ENCODE measurements at places on chromosomes 7 and 10.

DNA sequence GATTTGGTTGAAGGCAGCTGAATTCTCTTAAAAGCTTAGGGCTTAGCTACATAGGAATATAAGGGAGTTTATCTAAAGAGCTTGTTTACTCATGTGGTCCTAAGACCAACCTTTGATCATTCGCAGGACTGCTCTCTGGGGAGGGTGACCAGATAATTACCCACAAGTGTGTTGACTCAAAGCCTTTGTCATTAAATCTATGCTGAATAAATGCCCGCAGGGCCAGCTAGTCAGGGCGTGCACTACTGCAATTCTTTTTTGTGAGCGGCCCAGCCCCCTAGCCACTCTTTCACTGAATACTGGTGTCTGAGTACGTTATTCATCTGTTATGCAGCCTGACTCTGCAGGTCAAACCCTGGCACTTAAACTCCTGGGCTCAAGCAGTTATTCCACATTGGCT is 69.6 kb downstream of the AKAP9 start:
- no peak for DNase-seq

DNA sequence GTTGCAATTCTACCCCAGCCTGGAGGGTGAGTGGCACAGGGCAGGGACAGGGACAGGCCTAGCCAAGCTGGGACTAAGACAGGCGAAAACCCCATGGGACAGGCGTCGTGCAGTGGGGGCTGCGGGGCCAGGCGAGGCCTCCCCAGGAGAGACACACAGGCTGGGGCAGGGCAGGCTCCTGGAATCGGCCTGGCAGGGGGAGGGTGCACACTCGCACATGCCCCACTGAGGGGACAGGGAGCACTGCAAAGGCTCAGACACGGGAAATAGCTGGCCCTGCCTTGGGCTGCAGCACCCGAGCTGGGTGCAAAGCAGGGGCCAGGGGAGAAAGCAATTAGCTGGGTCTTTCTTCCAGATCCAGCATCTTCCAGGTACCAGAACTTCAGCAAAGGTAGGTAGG is 10.4 kb downstream of the LAT2 start:
- no peak for DNase-seq

GRCh38 chr7:27172315-27172774 is 1.8 kb downstream of the HOXA10 start:
- no peak for DNase-seq

- DNase-seq: no peak
These were observed 42.5 kb upstream of the LCOR start for GRCh38 chr10:96789571-96790108.

- no peak for DNase-seq
These were observed 334.4 kb upstream of the CACNA2D1 start for GRCh38 chr7:82778021-82778420.

DNA sequence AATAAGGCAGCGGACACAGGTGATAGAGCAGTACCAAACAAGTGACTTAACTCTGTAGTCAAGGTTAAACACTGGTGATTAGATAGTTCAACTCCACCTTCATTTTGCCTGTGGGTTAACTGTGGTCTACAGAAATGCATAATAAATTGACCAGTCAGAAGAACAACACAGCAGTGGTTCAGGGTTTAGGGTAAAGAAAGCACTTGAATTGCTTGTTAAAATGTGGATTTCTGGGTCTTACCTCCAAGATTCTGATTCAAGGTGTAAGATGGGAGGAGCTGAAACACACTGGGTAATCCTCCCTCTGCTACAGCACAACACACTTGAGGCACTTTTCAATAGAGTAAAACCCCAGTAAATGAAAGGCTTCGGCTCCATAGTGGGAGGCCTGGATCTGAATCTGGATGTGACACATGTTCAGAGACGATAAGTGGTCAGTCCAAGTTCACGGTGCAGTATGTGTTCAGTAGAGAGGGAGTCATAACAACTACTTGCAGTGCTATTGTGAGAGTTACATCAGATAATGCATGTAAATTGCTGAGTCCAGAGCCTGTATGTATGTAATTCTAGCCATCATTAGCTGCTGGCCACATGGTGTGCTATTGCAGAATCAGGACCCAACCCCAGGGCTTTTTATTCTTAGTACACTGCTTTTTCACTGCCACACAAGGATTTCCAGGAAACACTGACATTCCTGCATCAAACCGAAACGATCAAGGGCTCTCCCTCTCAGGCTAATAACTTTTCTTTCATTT is 141.7 kb downstream of the SORCS1 start:
- DNase-seq: no peak

DNA sequence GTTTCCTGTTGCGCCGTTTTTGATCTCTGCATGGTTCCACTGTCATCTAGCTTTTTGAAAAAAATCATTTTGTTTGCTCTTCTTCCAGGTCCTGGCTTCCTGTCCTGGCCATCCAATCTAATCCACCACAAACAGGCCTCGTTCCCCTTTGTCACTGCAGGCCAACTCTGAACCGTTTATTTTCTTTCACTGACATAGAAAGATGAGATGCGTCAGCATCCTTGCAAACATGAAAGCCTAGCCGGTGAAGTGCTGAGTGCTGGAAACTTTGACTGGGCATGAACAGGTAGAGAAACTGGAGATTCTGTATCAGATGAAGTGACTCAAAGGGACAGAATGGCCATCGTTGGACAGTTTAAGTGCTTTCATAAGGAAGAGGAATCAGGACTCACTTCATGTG is 1247.8 kb downstream of the TYW1 start:
- DNase-seq: no peak

GRCh38 chr10:68231817-68232251 is at the start of gene ATOH7:
ATOH7 (minus strand) TSS chr10:68232113; CDS start chr10:68231677, 436 bp downstream.
- DNase-seq: no peak

DNA sequence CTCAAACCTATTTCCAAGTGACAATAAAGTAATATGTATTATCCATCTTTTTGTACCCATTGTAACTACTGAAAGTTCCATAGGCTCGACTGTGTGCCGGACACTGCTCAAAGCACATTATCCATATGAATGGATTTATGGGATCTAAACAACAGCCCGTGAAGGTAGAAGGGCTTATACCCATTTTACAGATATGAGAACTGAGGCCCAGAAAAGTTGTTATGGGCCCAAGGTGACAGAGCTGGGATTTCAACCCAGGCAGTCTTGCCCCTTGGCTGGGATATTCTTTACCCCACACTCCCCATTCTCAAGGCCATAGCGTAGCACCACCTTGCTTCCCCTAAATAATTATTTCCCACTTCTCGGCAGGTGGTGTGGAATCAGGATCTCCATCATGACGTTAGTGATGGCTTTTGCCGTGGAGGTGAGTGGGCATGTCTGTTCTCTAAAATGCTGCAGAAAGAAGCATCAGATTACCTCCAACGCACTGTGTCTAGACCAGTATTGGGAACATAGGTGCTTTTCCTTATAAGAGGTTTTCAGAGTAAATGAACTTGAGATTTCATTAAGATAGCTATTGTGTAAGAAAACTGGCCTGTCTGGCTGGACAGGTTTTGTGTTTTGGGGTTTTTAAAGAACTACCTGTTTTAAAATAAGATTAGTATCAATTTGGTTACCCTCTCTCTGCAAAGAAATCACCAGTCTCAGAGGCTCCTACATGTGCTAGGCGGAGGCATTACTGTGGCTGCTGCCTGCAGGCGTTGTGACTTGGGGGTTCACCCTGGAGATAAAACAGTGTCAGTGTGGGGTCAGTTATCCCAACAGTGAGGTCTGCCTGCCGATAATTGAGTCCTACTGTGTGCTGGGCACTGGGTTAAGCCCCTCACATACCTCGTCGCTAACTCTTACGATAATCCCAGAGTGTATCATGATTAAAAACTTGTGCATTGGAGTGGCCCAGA is 85.1 kb upstream of the SDK1 start:
- DNase-seq: no peak

DNA sequence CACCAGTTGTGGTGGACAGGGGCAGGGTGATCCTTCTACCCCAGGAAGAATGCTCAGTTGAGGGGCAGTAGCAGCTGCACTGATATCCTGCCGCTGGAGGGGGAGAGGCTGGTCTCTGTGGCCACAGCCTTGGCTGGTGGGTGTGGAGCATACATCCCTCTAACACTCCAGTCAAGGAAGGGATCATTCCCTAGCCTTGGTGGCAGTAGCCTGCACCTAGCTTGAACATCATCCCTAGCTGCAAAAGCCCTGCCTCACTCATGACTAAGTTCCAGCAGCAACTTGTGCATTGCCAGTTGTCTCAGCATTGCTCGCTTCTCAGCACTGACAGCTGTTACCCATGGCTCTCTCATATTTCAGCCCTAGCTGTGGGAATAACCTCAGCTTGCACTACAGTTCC is 688.9 kb upstream of the POT1 start:
- DNase-seq: no peak

DNA sequence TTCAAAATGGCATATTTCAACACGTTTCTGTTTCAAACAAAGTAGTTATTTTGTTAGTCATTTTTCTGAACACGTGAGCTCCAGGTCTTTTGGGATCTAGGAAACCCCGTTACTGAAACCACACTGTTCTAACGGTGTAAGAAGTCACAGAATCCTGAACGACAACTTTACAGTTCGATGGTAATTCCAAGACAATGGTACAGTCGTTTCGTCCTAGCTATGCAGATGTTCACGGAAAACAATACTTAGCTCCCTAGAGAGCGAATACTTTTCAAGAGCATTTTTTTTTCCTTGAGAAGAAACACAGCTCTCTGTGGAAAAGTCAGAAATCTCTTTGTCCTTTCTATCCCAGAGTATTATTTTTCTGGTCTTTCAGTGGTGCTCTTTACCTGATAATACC is 254.1 kb downstream of the ADARB2 start:
- no peak for DNase-seq

- no peak for DNase-seq
These were observed 60.6 kb upstream of the FRMD4A start for GRCh38 chr10:14391342-14391741.

DNA sequence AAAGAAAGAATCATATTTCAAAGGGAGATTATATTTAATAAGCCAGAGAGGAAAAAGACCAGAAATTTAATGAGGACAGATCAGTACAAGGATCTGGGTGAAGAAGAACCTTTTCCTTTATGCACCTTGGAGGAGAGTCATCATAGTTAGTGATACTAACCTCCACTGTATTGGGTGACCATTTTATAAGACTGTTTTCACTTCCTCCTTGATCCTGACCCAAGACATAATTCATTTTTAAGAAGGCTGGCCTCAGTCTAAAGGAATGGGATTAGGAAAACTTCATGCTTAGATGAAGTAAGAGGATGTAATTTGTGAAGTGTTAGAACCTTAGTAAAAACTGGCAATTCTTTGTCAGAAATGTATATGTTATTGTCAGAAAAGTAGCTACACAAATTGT is 68.6 kb downstream of the ADAM22 start:
- no peak for DNase-seq

DNA sequence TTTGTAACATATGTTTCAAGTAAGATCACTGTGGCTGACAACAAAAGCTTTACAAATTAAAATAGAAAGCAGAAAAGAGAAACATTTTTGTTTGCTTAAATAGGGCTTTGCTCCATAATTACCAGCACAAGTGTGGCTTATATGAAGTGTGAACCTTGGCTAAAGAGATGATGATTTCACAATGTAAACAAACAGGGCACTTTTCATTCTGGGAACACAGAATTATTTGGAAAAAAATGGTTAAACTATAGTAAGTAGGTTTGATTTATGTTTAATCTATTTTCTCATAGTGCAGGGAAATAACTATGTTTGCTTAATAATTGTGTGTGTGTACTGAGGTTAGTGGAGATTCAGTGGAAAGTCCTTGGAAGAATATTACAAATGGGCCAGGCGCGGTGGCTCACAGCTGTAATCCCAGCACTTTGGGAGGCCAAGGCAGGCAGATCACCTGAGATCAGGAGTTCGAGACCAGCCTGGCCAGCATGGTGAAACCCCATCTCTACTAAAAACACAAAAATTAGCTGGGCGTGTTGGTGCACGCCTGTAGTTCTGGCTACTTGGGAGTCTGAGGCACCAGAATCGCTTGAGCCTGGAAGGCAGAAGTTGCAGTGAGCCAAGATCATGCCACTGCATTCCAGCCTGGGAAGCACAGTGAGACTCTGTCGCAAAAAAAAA is 19.1 kb upstream of the OTUD1 start:
- no peak for DNase-seq

- DNase-seq: no peak
These were observed 362.8 kb downstream of the INHBA start for GRCh38 chr7:41339913-41340676.

DNA sequence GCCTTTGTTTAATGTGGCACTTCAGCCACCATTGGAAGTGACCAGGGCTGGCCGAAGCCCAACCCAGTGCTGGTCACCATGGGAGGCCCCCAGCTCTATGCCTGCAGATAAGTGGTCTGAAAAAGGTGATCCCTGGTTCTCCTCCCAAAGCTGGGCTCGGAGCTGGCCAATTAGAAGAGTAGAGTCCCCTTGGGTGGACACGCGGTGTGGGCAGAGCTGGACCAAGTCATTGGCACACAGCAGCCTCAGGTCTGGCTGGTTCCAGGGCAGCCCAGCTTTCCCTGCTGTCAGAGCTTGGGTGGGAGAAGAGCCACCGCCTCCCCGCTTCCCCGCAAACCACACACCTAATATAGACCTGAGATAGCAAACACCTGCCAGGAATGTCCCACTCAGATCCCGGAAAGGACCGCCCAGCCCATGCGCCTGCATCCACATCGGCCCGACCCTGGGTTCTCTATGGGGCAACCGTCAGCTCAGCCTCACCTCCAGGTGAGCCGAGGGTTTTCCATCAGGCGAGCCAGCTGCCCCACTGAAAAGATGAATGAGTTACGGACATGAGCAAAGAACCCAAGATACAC is 84.3 kb downstream of the TCERG1L start:
- DNase-seq: no peak

- no peak for DNase-seq
These were observed 73.3 kb upstream of the MYL10 start for GRCh38 chr7:101702362-101702850.

DNA sequence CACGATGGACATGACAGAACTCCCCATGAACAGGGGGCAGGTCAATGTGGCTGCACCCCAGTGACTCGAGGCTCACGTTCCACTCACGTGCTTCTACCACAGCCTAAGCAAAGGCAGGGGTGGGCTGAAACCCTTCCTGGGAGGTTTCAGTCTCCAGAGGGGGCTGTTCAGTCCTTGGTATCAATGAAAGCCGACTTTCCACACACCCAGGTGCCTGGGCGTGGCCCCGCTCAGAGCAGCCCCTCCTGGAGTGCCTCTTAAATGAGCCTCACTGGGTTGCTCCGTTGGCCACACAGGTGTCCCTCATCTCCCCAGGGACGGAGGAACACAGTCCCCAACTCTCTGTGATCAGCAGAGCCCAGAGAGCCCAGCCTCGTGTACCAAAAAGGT is 90.5 kb upstream of the PDGFA start:
- DNase-seq: no peak

DNA sequence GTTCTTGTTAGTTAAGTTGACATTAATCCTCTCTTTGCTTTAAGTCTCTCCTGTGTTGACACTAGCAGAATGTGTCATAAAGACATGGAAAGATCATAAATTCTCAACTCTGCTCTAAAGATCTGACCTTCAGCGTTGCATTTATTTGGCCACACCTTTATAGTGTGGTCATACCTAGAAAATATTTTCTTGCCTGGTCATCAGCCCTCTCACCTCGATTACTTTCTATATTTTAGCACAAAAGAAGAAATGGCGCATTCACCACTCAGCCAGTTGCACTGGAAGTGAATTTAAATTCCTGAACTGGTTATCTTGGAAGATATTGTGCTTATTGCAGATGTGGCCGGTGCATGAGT is 96.7 kb upstream of the PDCD4 start:
- DNase-seq: no peak

GRCh38 chr10:121654021-121654545 is 55.8 kb upstream of the FGFR2 start:
- DNase-seq: no peak

GRCh38 chr10:128606055-128606454 is 479.8 kb upstream of the MKI67 start:
- DNase-seq: no peak

GRCh38 chr10:97531401-97531986 is 32.8 kb downstream of the UBTD1 start:
- DNase-seq: no peak

GRCh38 chr7:27192546-27193334 is 7.2 kb downstream of the HOXA13 start:
- no peak for DNase-seq
